Activated gamma-delta T cell treated with anti-CD3 and anti-CD28 coated beads, Interleukin-2, amount 50 U/mL, for 16 hours (primary cell): ENCODE measurements at places on chromosomes 16 and 17.

GRCh38 chr17:75481194-75482068, 25.0 kb downstream of the TMEM94 start:
- DNase-seq = no peak

DNA sequence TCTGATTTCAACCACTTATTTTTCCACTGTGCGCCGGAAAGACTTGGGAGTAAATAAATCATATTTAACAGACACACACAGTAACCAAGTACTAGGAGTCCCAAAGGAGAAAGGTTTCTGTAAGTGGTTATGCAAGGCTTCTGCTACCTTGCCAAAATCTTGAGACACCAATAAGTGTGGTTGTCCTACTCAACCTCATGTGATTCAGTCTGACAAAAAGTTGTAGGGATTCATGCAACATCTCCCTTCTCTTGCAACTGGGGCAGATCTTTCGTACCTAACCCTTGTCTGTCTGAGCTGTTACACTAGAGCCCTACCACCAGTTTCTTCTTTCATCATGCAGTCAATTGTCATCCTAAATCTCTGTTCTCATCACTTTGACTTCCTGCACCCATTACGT, 69.9 kb upstream of the NUDT7 start:
- DNase-seq = no peak

GRCh38 chr17:3475812-3476610, at the start of gene ASPA:
Gene ASPA, plus strand, starts transcription at chr17:3475997. Its CDS starts 163 bp downstream, at chr17:3476160.
- no peak for DNase-seq

- DNase-seq = no peak
Observed at GRCh38 chr17:59366773-59367656, 35.6 kb downstream of the YPEL2 start.

DNA sequence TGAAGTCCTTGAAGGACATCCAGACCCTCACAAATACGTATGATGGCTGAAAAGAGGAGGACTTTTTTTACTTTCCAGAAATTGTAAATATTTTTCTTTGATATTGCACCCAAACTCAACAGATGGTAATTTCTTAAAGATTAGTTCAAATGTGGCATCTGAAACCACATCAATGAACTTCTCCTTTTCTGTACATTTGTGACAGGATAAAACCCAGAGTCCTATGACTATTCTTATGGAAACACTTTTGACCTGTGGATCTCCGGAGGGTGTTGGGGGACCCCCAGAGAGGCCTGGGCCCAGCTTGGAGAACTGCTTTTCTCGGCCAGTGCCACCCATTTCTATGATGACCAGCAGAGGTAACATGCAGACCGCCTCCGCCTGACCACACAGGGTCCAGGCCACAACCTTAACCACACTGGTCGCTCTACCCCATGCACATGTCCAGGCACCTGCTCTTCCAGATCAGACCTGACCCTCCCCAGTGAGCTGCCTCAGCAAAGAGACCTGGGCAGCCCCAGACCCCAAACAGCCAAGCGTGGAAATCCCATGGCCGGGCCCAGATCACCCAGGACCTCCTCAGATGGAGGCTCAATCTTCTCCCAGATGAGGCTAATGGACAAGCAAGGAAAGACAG, 22.7 kb downstream of the RPH3AL start:
- DNase-seq = no peak

GRCh38 chr17:61837175-61838051, 25.9 kb downstream of the BRIP1 start:
- DNase-seq = peak; percentile 14

GRCh38 chr16:86100205-86101136, 201.5 kb downstream of the IRF8 start:
- no peak for DNase-seq

GRCh38 chr17:34765291-34765690, 185.9 kb downstream of the TMEM132E start:
- no peak for DNase-seq

DNA sequence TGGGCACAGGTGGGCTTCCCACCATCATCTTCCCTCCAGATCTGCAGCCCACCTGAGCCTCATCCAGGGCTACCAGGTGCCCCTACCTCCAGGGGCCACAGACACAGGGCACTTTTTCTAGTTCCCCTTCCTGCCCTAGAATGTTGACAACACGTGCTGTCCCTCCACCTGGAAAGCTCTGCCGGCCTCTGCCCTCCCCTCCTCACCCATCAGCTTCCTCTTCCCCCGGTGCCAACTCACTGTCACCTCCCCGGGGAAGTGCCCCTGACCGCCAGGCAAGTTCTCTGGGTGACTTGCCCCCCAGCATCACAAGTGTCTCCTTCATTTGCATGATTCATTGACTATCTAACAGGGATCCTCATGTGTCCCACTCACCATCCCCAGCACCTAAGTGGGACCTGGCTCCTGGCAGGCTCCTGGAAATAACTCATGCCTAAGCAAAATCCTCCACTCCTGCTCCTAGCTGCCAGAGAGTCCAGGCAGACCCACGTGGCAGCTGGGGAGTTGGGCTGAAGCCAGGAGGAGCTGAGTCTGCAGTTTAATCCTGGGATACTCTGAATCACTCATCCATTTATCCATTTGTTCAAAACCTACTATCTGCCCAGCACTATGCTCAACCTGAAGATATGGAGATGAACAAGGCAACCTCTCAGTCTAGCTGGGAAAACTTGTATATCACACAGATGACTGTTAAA, 304.4 kb downstream of the FOXL1 start:
- DNase-seq = no peak

DNA sequence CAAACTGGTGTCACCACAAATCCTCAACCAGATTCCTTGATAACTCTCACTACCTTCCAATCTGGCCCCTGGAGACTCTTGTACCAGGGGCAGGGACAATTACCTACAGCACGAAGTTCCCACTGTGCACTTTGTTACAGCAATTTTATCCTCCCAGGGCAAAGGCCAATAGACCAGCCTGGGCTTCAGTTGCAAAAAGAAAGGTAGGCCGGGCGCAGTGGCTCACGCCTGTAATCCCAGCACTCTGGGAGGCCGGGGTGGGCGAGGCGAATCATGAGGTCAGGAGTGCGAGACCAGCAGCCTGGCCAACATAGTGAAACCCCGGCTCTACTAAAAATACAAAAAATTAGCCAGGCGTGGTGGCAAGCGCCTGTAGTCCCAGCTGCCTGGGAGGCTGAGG, 36.9 kb downstream of the USP7 start:
- DNase-seq = no peak

DNA sequence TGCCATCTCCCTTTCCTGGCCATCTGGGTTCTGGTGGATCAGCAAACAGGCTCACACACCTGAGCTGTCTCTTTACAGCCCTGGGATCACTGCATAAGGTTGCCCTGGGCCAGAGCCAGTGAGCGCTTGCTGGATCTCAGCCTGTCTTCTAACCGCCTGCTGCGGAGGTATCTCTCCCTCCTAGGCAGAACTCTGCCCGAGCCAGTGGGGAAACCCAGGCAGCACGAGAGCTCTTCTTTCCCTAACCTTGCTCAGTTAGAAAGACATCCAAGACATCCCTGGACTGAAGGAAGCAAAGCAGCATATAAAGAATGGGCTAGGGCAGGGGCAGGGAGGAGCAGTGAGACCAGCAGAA, 6.4 kb downstream of the HAS3 start:
- DNase-seq = no peak

DNA sequence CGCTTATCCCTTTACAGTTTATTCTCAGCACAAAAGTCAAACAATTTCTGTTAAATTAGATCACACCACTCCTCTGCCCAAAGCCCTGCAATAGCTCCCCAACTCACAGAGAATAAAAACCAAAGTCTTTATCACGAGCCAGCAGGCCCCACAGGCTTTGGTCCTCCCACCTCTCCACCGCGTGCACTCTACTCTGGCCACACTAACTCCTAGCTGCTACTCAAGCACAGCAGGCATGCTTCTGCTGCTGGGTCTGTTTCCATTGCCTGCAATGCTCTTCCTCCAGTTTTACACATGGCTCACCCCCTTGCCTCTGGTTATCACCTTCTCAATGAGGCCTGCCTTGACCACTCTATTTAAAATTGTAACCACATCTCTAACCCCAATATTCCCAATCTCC, 27.6 kb downstream of the HELZ start:
- DNase-seq = no peak

DNA sequence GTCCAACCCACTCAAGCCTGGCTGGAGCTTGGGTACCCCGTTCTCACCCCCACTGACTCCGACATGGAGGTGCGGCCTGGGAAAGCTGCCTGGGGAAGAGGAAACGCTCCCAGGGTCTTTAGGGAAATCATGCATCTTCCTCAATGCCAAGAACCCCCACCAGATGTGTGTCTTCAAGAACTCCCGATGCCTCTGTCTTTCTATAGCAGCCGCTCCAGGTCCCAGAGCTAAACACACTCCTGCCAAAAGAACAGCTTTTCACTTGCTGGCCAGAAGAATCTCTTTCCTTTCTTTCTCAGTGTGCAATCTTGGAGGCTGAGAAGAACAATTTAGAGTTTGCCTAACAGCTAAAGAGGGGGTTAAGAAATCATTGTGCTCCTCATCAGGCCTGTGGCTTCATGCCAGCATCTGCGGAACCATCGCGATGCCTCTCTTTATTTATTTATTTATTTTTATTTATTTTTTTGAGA, 41.1 kb upstream of the MTSS2 start:
- no peak for DNase-seq

- no peak for DNase-seq
Observed at GRCh38 chr16:66695471-66695934, 1.0 kb downstream of the CMTM4 start.

- DNase-seq = peak; percentile 29
Observed at GRCh38 chr17:4900231-4901107, 1.1 kb downstream of the C17orf107 start.

GRCh38 chr17:72005332-72006163, 115.3 kb upstream of the SOX9 start:
- DNase-seq = no peak

DNA sequence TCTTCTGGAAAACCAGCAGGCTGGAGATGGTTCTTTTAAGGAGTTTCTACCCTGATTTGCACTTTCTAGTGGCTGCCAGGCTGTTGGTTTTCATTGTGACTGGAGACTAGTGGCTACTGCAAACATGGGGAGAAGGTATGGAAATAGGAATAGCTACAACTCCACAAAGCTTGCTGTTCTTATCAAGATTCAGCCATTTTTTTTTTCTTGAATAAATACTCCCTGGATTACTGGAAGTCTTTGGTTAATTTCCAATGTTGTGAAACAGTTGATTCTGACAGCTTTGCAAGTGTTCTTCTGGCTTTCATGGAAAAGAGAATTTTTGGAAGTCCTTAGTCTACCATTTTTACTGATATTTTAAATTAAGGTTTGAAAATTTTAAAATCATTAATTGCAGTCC, 277.7 kb downstream of the HS3ST3A1 start:
- no peak for DNase-seq

GRCh38 chr16:19974607-19975006, 90.0 kb upstream of the GPRC5B start:
- no peak for DNase-seq

DNA sequence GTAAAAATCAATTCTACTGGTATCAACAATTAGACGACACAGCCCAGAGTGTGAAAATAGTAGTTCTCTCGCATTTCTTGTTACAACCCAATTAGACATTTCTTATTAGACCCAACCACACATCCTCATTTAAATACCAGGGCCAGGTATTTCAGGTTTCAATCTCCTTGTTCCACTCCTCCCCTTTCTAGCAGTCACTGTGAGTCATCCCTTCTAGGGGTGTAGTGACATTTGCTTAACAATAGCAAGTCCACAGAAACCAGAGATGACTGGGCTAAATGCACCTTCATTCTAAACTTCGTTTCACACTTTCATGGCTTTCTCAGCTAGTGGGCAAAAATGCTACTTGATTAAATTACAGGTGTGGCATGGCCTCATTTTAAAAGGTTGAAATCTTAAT, 116.9 kb upstream of the CACNG3 start:
- DNase-seq = no peak

GRCh38 chr16:85134789-85135142, 22.5 kb upstream of the CIBAR2 start:
- DNase-seq = no peak

DNA sequence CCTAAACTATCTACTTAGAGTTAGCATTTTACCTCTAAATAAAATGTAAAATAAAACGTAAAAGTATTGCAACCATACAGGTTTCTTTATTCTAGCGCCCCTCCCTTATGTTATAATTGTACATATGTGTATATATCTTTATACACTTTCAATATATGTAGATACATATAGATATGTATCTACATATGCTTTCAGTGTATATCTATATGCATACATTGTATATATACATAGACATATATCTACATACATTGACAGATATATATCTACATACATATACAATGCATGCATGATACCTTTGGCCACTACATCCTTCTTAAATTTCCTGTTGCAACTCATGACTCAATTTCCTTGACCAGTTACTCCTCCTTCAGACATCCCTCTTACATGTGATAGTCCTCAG, 16.7 kb downstream of the BPTF start:
- DNase-seq = no peak

- DNase-seq = no peak
Observed at GRCh38 chr17:83117583-83117982, 38.2 kb downstream of the METRNL start.

DNA sequence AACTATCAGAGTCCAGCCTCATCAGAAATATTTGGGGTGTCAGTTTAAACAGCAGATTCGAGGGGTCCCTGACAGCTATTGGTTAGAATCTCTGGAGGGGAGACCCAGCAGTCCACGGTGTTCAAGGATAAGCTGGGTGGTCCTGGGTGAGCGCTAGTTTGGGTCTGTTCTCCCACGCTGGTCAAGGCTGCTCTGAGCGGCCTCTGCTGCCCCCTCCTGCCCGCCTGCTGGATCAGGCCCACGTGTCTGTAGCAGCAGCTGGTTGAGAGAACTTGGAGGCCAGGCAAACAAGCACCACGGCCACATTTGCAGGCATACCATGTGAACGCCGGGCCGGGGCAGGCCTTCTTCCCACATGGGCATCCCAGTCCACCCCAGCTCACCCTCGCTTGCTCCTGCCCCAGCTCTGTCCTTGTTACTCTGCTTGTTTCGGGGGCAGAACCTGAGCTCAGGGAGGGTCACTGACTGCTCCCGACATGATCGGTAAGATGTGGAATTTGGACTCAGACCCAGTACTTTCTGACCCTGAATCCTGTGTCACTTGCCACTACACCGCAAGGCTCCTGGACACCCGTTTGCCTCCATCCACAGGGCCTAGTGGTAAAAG, 7.4 kb downstream of the FOXF1 start:
- DNase-seq = no peak

DNA sequence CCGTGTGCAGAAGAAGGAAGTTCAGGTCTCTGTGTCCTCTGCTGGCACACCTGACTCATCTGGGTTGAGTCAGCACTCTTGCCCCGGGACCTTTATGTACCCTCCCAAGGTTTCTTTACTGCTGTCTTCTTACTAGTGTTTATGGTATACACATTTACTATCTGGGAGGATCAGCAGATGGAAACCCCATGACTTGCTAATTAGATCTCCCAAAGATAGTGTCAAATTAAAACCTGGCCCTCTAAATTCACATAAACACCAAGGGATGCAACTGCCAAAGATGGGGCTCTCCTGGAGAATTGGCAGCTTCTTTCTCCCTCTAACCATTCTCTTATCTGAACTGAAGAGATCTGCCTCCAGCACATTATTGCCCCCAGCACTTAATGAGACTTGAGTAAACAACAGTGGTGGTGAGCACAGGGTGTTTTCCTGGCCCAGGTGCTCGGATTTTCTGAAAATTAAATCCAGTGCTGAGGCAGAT, 718.1 kb upstream of the SOX9 start:
- no peak for DNase-seq
